ENCODE measurements at places on chromosomes 12 and 14. TPM values are rescaled to one million over a fixed set of nuclear protein-coding genes. Genes with fewer than 3 reads are reported as not detected.

DNA sequence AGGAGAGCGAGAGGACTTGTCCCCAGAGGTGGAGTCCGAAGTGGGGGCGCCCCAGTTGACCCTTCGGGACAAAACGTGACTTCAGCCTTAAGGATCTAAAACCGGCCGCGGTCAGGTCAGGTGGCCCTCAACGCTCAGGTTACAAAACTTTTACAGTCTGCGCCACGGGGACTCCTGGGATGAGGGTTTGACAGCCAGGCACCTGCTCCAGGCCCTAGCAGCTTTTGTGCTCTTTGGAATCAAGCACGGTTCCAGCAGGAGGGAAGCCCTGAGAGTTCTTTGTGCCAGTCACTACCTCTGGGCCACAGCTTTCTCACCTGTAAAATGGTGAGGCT lies 337 bp downstream of the ZC2HC1C start:
- H3K36me3 ChIP-seq = no peaks in the 10 kb centered on the region
- peaks cover 2% of the 10 kb centered on the region for H3K4me1 ChIP-seq
- peak overlapping the region; percentile 18 for H3K27ac ChIP-seq
- DNase-seq = no peak
- peak overlapping the region; percentile 52 for H3K4me3 ChIP-seq

DNA sequence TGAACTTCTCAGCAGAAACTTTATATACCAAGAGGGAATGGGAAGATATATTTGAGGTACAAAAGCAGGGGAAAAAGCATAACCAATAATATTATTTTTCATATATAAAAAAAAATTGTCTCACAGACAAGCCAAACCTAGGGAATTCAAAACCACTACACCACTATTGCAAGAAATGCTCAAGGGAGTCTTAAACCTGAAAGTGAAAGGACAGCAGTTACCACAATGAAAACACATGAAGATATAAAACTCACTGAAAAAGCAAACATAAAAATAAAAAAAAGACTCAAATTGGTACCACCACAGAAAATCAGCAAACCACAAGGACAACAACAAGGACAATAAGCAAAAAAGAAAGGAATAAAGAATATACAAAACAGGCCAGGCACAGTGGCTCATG lies 131.9 kb downstream of the CEP128 start:
- no peaks in the 10 kb centered on the region for H3K36me3 ChIP-seq
- H3K4me1 ChIP-seq = no peaks in the 10 kb centered on the region
- H3K27ac ChIP-seq = no peak overlapping the region
- no peak overlapping the region for H3K4me3 ChIP-seq

DNA sequence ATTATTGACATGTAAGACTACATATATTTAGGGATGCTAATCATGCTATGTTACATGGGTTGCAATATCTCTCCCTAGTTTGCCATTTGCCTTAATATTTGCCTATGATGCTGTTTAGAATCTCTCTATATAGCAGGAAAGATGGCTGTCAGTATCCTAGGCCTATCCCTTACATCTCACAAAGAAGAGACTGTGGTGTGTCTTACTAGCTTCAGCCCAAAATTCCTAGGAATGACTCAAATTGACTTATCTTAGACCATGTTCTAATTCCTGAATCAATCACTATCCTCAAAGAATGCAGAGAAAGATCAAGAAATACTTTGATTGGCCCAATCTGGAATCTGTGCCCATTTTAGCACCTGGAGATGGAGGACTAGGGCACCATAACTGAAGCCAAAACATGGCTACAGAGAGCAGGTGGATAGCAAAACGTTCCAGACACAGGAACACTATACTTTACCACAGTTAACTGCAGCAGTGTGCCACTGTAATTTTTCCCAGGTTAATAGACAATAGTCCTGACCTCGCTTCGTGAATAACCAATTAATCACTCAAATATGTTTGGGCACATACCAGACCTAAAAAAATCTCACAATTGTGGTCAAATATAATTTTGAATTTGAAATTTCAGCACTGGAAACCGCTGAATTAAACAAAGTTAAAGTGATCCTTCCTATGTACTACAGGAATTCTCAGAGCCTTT lies 32.7 kb upstream of the GLIPR1 start:
- H3K27me3 ChIP-seq = no peaks in the 10 kb centered on the region
- H3K4me3 ChIP-seq = no peak overlapping the region
- no peak overlapping the region for H3K27ac ChIP-seq
- H3K36me3 ChIP-seq = no peaks in the 10 kb centered on the region

DNA sequence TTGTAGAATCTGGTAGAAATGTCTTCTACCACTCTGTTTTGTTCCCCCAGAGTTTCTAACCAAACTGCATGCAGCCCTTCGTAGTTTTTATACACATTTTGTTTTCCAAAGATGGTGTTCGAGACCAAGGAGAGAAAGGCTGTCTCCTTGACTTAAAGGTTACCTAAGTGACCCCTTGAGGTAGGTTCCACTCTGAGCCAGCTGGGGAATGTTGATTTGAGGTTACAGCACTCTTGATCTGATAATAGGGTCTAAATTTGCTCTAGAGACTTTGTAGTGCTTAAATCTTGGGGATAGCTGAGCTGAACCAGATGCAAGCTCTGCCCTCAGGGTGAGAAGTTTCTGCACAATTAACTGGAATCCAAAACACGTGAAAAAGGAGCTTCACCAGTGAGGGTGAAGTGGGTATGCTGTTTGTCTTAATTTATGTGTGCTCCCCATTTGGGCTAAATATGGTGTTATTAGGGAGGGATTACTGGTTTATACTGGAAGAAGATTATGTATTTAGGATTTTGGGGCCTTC lies 3.1 kb downstream of the TMBIM6 start:
- no peaks in the 10 kb centered on the region for H3K27me3 ChIP-seq
- H3K36me3 ChIP-seq = 0 out of 2 replicates have a peak, but pooled peaks cover 2% of the 10 kb centered on the region
- no peak overlapping the region for H3K27ac ChIP-seq
- no peak overlapping the region for H3K4me3 ChIP-seq
- H3K4me1 ChIP-seq = peaks cover 5% of the 10 kb centered on the region

- H3K4me3 ChIP-seq = no peak overlapping the region
- no peaks in the 10 kb centered on the region for H3K36me3 ChIP-seq
- H3K4me1 ChIP-seq = 0 out of 2 replicates have a peak, but pooled peaks cover 2% of the 10 kb centered on the region
Observed at GRCh38 chr14:63962906-63963305, 110.1 kb downstream of the SYNE2 start.

DNA sequence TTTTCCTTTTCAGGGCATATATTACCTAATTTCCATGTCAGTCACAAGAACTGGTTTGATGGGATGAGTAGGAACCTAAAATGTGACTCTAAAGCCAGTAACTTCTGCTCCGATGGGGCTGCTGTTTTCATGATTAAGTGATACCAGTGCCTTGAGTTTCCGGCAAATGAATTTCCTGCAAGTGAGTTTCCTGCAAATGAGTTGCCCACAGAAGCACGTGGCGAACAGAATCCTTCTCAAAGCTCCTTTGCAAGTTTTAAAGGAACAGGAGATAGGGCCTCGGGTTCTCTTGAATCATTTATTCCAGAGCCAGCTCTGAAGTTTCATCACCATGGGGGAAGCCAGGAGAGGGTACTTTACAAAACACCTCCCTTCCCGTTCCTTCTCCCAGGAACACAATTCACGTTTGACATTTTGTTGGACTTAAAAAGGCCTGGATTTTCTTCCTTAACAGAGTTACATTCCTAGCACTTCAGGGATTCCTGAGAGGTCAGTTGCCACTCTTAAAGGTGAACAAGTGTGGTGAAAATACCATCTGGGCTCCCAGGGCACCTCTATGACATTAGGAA lies 2.2 kb upstream of the PPTC7 start:
- H3K27ac ChIP-seq = no peak overlapping the region
- H3K27me3 ChIP-seq = no peaks in the 10 kb centered on the region
- no peak overlapping the region for H3K4me3 ChIP-seq

DNA sequence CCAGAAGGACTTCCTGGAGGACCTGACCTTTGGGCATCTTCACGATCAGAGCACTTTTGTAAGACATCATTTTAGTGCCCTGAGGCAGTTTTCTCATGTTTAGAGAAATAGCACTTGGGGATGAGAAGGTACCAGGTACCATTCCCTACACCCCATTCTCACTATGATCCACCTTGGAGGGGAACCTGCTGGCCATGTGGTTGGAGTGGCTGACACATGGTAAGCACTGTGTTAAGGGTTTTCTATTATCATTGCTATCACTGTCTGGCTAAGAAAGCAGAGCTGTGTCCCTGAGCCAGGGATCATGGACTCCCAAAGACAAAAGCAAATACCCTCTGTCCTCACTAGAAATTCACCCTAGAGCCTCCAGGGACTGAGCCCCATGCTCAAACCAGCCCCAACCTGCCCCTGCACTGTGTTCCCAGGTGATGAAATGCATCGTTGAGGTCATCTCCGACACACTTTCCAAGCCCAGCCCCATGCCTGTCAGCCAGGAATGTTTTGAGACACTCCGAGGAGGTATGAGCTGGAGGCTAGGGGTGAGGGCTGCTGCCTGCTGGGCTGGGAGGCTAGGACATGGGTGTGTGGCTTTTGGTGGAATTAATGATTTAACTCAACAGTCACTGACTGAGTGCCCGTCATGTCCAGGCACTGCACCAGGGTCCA lies 3.4 kb downstream of the CHGA start:
- no peaks in the 10 kb centered on the region for H3K4me1 ChIP-seq
- no peak overlapping the region for H3K27ac ChIP-seq
- H3K27me3 ChIP-seq = peaks cover 17% of the 10 kb centered on the region
- H3K4me3 ChIP-seq = no peak overlapping the region
- no peaks in the 10 kb centered on the region for H3K36me3 ChIP-seq

DNA sequence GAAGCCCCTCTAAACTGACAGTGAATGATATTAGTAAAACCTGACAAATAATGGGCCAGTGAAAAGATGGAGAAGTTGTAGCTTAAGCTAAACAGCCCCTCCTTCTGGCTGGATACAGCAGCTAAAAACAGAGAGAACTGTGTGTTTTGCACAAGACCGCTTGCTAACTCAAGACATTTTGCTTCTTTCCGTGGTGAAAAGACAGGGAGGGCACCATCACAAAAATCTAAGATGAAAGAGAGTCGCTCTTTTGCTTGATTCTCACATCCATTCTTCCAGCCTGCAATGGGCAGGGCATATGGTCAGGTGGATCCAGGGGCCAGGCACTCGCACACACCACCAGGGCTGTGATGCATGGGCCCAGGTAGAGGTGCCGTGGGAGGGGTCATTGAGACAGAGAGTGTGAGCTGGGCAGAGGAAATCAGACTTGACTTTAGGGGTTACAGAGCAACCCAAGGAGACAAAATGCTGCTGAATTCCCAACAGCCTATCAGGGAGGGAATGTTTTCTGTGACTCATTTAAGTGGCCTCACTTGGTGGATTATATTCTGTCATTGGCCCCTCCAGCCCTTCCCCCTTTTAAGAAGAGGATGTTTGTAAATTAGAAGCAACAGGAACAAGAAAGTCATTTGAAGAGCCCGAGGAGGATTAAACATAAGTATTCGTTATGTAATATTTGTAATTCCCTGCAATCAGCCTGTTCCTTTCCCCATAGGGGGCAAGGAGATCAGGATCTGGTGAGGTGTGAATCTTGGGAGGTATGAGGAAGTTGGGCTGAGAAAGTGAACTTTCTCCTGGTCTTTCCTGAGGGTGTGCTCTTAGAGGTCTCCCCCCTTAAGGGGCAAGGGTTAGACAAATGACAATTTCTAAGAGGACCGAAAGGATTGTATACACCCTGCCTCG lies 12.3 kb downstream of the EMP1 start:
- H3K4me1 ChIP-seq = peaks cover 40% of the 10 kb centered on the region
- no peak overlapping the region for H3K4me3 ChIP-seq
- peaks cover 11% of the 10 kb centered on the region for H3K36me3 ChIP-seq
- DNase-seq = peak; percentile 53
- H3K27me3 ChIP-seq = no peaks in the 10 kb centered on the region

NTS gene
- not detected for total RNA-seq

RFX4 gene
- total RNA-seq = not detected

TDRD9 gene
- 0.18 TPM for total RNA-seq

DLK1 gene
- not detected for total RNA-seq

Measured in IMR-90 (cell line).